ENCODE measurements at places on chromosomes 11 and 22.

DNA sequence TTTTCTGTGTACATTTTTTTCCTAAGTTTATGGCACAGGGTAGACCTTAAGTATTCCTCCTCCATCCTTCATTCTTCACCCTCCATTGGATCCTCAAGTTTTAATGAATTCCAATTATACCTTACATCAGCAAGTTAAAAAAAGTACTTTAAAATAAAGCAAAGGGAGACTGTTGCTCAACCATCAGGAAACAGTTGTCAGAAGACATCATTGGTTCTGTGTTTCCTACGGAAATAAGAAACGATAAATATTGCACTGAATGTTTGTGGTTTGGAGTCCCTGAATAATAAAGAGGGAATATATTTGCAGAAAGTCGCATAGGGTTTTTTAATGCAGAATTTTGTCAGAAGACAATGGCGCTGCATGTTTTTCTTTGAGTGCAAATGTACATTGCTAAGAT lies 28.1 kb upstream of the LDHA start:
- DNase-seq: no peak

DNA sequence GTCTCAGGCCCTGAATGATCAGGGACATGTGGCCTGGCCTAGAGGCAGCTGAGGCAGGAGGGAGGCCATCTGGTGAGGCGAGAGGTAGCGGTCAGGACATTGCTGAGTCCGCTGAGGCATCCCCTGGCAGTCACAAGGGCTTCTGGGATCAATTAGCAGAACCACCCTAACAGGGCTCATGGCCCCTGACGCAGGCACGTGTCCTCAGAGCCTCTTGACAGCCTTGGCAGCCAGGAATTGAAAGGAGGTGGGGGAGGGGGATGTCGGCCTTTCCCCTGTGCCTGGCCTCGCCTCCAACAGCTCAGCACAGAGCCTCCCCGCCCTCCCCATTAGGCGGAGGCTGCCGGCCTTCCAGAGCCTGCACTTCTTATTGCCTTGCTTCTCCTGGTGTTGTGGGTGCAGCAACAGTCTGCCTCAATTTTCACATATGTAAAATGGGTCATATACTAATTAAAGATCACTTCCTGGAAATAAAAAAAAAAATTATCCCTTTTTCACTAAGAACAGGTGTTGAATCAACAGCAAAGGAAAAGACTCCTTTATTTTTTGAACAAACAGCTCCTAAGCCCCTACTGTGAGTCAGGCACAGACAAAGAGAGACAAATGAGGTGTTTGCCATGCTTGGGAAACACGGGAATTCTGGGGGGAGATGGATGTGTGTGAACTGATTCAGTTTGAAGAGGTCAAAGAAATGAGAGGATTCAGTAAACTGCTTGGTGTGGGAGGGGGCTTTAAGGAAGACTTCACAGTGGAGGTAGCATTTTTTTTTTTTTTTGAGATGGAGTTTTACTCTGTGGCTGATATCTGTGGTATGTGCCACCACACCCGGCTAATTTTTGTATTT lies 55.3 kb downstream of the NFAM1 start:
- DNase-seq: no peak

- no peak for DNase-seq
Observed at GRCh38 chr11:128862908-128863660, 4.0 kb downstream of the KCNJ1 start.

GRCh38 chr11:33868647-33869461 lies 23.0 kb downstream of the LMO2 start:
- DNase-seq: no peak

DNA sequence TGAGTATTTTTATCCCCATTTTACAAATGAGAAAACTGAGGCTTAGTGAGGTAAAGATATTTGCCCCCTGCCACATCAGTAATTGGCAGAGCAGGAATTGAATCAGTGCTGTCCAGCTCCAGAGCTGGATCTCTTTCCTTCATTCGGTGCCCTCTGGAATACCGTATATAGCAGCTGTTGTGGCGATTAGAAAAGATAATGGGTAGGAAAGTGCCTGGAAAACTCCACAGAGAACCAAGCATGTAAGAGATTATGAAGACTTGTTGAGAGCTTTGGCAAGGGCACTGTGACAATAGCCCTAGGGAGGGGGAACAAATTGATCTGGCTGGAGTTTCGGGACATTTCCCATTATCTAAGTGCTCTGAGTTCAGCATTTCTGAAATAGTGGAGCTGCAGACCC lies 82.5 kb upstream of the TEAD1 start:
- no peak for DNase-seq

DNA sequence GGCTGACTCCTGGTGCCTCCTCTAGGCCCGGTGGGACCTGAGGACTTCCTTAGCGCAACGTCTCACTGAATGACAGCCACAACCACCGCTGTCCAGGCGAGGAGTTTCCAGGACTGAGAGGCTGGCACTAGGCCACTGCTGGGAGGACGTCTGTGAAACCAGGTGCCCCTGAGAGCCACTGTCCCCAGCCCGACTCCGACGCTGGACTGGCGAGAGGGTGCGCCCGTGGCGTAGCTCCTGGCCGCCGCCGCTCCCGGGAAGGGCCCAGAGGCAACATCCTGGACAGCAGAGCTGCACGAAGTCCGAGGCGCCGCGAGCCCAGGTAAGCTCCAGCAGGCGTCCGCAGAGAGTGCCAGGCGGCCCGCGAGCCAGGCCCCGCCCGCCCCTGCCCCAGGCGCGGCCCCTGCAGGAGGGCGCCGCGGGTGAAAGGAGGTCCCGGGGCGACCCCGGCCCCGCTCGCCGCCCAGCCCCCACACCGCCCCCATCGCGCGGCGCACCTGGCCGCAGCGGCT lies 525 bp downstream of the DGCR2 start:
- DNase-seq: peak; percentile 29

DNA sequence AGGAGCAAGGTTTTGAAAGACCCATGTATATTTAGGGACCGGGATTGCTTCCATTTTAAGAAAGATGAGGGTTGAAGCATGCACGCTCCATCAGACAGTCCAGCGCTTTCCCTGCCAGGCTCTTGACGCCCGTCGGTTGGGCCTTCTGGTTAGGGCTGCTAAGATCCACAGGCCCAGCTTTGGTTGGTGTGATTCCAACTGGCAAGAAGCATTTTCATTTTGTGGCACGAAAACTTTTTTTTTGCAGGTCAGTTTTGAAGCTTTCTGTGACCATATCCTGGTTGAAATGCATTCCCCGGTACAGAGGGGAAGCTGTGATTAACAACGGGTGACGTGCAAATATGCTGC lies 34.3 kb upstream of the MPPED1 start:
- DNase-seq: no peak

DNA sequence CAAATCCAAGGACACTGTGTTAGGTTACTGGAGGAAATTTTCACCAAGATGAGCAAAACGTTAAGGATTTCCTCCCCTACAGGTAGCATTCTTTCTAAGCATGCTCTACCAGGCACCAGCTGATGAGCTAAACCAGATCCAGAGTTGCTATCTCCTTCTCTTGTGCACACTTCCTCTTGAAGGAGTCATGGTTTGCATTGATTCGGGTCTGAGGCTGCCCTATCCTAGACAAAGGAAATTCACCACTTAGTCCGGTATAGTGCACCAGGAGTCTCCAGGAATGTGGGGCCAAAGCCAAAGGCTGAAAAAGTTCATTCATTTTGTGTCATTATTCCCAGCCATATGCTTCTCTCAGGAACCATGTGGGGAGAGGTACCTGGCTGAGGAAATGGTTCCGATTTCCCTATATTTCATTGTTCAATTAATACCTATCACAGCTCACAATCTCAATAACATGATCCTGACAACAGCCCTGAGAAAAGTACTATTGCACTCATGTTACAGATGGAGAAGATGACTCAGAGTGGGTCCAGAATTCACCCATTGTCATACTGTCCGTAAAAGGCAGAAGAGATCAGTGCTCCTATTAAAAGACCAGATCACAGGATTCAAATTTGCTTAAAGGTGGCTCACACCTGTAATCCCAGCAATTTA lies 39.1 kb downstream of the SLC35F2 start:
- DNase-seq: no peak
